ENCODE measurements at places on chromosomes 2 and 18.

GRCh38 chr18:23136326-23137096 lies 1.2 kb downstream of the CABLES1 start:
- DNase-seq: peak; percentile 54

- DNase-seq: no peak
These were observed 382.6 kb downstream of the EPHA4 start for GRCh38 chr2:221189431-221190067.

GRCh38 chr2:237650455-237650850 lies 23.1 kb downstream of the LRRFIP1 start:
- DNase-seq: peak; percentile 69

GRCh38 chr2:178927173-178927572 lies 120.0 kb upstream of the TTN start:
- DNase-seq: no peak

DNA sequence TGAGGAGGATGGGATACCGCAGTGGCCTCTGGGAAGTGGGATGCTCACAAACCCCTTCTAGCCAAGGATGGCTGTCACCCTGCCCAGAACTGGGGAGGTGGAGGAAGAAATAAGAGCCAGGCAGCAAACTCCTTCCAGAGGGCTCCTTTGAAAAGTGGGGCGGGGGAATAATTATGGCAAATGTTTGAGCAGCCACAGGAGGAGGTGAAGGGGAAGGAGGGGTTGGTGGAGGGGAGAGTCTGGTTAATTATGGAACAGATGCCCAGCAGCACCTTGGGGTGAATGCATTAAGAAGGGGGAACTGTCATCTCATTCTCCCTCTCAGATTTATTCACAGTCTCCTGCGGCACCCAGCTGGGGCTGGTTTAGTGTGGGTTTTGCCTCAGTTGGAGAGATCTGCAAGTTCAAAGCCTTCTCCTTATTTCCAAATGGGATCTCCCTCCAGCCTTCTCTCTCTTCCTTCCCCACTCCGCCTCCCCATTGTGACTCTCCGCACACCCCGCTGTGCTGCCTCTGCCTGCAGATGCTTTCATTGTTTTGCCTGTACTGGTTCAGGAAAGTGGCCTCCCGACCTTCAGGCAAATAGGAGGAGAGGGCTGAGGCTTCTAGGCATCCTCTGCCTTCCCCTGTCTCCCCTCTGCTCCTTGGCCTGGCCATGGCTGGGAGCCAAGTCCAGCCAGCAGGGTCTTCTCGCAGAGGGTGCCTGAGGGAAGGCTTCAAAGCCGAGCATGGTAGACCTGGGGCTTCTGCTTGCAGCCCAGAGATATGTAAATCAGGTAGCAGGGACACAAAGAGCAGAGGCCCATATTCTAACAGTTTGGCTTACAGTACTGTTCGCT lies 457.2 kb upstream of the MEX3C start:
- DNase-seq: no peak

Measured in myocyte (in vitro differentiated cells).